ENCODE measurements at places on chromosomes 4 and X.

GRCh38 chrX:29478336-29479069 lies 736.9 kb upstream of the MAGEB2 start:
- DNase-seq: no peak

DNA sequence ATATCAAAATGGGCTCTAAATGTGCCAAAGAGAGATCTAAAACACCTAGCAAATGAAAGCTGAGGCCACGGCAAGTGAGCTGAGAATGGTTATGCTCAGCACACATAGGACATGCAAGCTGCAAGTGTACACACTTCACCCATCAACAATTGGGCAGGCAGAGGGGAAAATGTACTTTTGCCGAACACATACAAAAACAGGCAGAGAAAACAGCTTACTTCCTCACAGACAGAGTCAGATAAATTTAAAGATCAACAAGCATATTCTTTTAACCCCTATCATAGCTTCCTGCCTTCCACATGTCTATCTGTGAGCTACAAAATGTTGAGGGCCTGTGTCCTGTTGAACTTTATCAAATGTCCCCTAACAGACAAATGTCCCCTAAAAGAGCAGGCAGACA lies 60.3 kb downstream of the SH3KBP1 start:
- DNase-seq: no peak

- no peak for DNase-seq
These were observed 2.2 kb downstream of the CCNB3 start for GRCh38 chrX:50206753-50207152.

- DNase-seq: no peak
These were observed 1849.2 kb downstream of the STIM2 start for GRCh38 chr4:28709891-28710290.

- no peak for DNase-seq
These were observed 40.2 kb upstream of the SULT1B1 start for GRCh38 chr4:69800599-69800998.

- no peak for DNase-seq
These were observed 13.2 kb downstream of the PSAPL1 start for GRCh38 chr4:7421356-7422150.

- no peak for DNase-seq
These were observed 16.1 kb downstream of the BEND4 start for GRCh38 chr4:42136371-42136770.

DNA sequence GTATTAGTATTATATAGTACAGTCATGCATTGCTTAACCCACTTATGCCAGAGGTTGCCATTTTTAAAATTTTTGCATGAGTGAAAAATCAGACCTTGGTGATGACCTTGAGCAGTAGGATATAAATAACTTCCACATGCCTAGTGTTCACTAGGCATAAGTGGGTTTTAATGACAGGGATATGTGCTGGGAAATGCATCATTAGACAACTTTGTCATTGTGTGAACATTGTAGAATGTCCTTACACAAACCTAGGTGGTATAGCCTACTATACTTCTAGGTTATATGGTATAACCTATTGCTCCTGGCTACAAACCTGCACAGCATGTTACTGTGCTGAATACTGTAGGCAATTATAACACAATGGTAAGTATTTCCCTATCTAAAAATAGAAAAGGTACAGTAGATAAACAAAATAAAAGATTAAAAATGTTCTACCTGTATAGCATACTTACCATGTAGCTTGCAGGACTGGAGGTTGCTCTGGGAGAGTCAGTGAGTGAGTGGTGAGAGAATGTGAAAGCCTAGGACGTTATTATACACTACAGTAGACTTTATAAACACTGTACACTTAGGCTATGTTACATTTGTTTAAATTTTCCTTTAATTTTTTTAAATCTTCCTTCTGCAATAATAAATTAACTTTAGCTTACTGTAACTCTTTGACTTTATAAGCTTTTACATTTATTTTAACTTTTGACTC lies 326.7 kb downstream of the ANK2 start:
- DNase-seq: no peak

DNA sequence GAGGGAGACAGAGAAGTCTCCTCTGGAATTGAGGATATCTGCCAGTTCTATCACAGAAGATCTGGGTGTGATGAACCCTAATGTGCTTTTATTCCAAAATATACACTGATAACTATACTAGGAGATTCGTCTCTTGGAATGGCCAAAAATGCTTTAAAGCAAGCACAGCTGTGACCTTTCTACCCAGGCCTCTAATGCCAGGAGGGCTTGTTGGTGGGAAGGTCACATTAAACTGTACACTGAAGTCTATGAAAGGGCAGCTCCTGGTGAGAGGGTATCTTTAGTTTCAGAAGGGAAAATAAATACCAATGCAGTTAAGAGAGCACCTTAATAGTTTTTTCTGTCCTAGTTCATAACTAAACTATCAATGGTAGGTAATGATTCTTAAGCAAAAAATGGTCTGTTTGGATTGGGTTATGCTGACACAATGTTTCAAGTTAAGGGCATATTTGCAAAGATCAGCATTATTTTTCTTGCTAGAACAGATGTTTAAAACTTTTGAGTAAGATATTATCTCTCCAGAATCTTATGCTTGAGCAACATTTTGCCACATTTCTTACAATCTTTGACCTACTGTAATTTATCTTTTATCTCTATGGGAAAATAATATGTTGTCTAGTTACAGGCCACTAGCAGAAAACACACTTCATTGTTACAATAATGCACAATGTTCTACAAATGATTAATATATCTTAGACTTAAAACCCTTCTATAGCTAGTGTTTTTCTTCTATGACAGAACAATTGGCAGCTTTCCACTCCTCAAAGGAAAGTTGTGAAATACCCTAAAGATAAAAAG lies 59.6 kb downstream of the SEC24D start:
- no peak for DNase-seq
